Kidney glomerular epithelial cell (primary cell): ENCODE measurements at places on chromosomes 4 and X.

GRCh38 chrX:100408713-100409609 lies 1.1 kb downstream of the PCDH19 start:
- no peak for DNase-seq

DNA sequence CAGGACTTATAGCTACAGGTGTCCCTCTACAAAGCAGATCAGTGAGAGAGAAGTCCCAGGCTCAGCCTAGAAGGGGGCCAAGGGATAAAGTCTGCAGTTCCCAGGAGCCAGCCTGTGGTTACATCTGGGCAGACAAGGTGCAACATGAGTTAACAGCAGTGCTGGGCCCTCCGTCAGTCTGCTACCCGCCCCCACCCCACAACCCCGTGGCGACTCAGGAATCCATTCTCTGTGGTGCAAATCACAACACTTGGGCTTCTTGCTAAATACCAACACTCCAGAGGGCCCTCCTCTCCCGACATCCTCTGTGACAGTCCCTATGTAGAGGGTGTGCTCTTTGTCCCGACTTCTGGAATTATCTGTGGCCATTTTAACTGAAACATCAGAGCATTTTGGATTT lies 13.8 kb downstream of the GPM6B start:
- DNase-seq: no peak

GRCh38 chr4:99403380-99404184 lies 31.6 kb downstream of the ADH7 start:
- peak; percentile 61 for DNase-seq

DNA sequence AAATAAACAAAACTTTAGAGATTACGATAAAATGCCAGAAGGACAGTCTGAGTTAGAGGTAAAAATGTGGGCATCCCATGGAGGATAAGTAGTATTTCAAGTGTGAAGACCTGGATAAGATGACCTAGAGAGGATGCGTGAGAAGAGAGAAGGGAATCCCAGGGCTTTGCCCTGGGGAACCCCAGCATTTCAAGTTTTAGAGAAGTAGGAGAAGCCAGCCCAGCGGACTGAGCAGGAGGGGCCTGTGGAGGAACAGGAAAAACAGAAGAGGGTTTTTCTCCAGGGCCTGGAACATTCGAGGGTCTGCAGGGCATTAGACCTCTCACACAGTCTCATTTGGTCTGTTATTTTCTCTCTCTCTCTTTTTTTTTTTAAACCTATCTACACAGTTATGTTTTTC lies 2.9 kb upstream of the CFP start:
- DNase-seq: no peak

DNA sequence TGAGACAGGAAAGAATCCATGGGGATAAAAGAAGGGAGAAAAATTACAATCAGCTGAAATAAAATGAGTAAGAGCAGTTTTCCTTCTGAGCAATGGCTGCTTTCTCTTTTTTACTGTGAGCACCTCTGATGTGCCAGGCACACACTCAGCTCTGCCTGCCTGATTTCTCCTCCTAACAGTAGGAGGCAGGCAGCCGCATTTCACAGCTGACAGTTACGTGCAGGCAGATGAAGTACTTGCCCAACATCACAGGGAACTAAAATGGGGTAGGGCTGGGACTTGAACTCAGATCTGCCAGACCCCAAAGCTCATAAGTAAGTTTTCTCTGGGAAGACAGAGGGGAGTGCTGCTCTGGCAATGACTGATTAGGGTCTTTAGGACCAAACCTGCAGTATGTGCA lies 54.6 kb downstream of the C4orf50 start:
- no peak for DNase-seq

DNA sequence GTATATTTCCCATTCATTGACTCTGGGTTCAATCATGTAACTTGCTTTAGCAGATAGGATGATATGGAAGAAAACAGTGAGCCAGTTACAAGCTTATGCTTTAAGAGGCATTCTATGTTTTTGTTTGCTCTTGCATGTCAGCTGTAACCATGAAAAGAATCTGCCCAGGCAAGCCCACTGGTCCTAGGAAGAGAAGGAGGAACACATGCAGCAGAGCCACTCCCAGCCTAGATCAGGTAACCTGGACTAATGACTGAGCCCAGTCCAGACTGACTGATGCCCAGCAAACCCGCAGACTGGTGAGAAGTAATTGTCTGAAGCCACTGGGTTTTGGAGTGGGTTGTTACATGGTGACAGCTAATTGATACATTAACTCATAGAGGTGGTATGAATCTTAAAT lies 167.9 kb downstream of the COL4A6 start:
- peak; percentile 14 for DNase-seq

- no peak for DNase-seq
Measured at GRCh38 chr4:32929796-32930699, 2209.9 kb downstream of the PCDH7 start.
